ENCODE measurements at places on chromosomes 4 and X.
A peak's percentile ranks its signal among the peaks of the same experiment; 100 is the strongest.

GRCh38 chrX:119004920-119005524 lies 30.6 kb downstream of the LONRF3 start:
- peak; percentile 47 for DNase-seq

DNA sequence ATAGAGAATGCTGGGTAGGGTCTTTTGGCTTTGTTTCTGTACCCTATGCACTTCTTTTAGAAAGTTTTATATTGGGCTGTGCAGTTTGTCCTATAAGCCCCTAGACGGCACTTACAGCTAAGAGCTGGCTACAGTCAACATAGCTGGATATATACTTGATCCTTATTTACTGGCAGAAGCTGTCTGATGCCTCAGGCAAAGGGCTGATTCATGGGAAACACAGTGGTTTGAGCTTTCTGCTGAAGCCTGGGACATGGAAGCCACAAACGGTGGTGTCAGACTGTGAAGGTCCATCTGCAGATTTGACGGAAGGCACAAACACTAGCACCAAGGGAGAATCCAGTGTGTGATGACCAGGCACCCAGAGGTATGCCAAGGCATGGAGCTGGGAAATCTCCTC lies 608.4 kb downstream of the ANKRD50 start:
- DNase-seq = no peak

GRCh38 chr4:139799615-139800014 lies 134.0 kb downstream of the MGST2 start:
- DNase-seq = no peak

DNA sequence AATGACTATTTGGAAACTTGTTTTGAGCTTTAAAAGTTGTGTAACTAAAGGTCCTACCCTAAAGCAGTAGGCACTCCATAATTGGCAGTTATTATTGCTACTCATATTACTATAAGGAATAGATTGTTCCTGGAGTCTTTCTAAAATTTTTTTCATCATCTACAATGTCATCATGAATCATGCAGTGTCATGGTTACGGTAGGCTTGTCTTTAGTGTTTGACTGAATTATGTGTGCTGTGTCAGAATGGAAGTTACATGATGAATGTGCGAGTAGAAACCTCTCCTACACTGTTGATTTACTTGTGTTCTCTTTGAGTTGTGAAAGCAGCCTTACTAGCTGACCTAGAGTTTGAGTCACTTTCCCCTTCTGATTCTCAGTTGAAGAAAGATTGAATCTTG lies 1099.9 kb downstream of the RAPGEF2 start:
- no peak for DNase-seq

DNA sequence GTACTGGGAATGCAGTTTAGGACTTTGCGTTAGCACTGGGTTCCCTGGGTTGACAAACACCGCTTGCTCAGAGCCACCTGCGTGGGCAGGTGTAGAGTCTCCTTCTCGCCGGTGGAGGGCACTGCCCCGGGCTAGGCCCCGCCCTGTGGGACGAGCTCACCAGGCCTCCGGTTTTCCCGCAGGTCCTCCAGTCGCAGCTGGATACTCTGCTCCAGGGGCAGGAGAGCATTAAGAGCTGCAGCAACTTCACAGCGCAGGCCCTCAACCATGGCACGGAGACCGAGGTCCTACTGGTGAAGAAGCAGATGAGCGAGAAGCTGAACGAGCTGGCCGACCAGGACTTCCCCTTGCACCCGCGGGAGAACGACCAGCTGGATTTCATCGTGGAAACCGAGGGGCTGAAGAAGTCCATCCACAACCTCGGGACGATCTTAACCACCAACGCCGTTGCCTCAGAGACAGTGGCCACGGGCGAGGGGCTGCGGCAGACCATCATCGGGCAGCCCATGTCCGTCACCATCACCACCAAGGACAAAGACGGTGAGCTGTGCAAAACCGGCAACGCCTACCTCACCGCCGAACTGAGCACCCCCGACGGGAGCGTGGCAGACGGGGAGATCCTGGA lies 49.2 kb upstream of the MND1 start:
- no peak for DNase-seq
